Thoracic aorta (tissue), 2 donors: ENCODE measurements at places on chromosomes 13 and 19. TPM values are rescaled to one million over a fixed set of nuclear protein-coding genes. Genes with fewer than 3 reads are reported as not detected.

The FUT1 gene
- total RNA-seq, result 0.99 TPM

The FTL gene
- total RNA-seq, result 7,108 TPM

DNA sequence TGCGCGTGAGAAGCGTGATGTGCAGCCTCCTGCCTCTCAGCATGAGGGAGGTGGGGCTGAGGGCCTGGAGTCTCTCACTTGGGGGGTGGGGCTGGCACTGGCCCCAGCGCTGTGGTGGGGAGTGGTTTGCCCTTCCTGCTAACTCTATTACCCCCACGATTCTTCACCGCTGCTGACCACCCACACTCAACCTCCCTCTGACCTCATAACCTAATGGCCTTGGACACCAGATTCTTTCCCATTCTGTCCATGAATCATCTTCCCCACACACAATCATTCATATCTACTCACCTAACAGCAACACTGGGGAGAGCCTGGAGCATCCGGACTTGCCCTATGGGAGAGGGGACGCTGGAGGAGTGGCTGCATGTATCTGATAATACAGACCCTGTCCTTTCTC, 8.7 kb downstream of the CD177 start:
- no peak overlapping the region for H3K27ac ChIP-seq
- H3K4me3 ChIP-seq, result no peak overlapping the region
- no peak for DNase-seq
- H3K27me3 ChIP-seq, result no peaks in the 10 kb centered on the region
- no peaks in the 10 kb centered on the region for H3K4me1 ChIP-seq

- no peak overlapping the region for H3K27ac ChIP-seq
- H3K36me3 ChIP-seq, result no peaks in the 10 kb centered on the region
- DNase-seq, result no peak
- H3K4me3 ChIP-seq, result no peak overlapping the region
- no peaks in the 10 kb centered on the region for H3K4me1 ChIP-seq
- no peaks in the 10 kb centered on the region for H3K27me3 ChIP-seq
These were observed 46.7 kb downstream of the NOTCH3 start for GRCh38 chr19:15154002-15154612.

DNA sequence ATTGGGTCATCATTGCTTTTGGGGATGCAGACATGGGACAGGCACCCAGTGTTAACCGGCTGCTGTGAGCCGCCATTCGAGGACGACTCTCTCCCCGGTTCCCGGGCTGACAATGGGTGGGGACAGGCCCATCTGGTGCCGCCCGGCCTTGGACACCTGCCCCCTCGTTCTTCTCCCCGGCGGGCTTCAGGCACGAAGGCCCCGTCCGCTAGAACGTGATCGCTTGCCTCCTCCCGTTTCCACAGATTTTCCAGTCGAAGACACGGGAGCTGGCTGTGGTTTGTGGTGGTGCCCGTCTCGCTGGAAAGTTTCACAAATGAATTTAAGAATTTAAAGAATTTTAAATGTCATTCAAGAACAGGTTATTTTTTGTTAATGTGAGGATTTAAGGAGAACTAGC, 2.0 kb downstream of the PALM start:
- no peaks in the 10 kb centered on the region for H3K27me3 ChIP-seq
- no peaks in the 10 kb centered on the region for H3K4me1 ChIP-seq
- H3K4me3 ChIP-seq, result no peak overlapping the region
- no peak for DNase-seq

DNA sequence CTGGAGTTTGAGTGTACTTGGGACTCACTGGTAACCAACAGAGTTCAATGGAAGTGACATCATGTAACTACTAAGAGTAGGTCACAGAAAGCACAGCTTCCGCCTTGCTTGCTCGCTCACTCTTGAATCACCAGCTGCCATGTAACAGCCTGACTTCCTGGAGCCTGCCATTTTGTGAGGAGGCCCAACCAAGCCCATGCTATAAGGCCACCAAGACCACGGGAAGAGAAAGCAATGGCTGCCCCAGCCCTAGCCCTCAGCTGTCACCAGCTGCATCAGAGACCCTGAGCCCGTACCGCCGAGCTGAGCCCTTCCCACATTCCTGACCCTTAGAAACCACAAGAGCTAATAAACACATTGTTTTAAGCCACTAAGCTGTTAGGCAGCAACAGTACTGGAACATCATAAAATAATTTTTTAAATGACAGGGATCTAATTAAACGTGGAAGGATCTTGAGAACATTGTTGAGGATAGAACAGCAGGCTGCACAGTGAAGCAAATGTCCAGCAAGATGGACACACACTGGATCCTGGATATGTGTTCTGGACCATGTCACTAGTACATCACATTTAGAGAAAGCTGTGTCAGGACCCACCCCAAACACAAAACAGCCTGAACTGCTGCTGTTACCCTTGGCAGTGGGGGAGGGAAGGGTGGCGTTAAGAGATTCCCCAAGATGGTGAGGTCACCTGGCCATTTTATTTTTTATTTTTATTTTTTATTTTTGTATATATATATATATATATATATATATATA, 21.7 kb upstream of the LDLR start:
- no peak overlapping the region for H3K4me3 ChIP-seq
- H3K4me1 ChIP-seq, result no peaks in the 10 kb centered on the region
- H3K27ac ChIP-seq, result no peak overlapping the region
- no peaks in the 10 kb centered on the region for H3K27me3 ChIP-seq
- no peak for DNase-seq

The PALM3 gene
- total RNA-seq, result not detected

- H3K36me3 ChIP-seq, result no peaks in the 10 kb centered on the region
- no peaks in the 10 kb centered on the region for H3K4me1 ChIP-seq
- no peaks in the 10 kb centered on the region for H3K27me3 ChIP-seq
- H3K27ac ChIP-seq, result no peak overlapping the region
- no peak overlapping the region for H3K4me3 ChIP-seq
These were observed 642.3 kb upstream of the SLITRK1 start for GRCh38 chr13:84524586-84524985.

GRCh38 chr13:91405240-91405639, 6.8 kb downstream of the GPC5 start:
- H3K4me3 ChIP-seq, result no peak overlapping the region
- no peak overlapping the region for H3K27ac ChIP-seq
- H3K27me3 ChIP-seq, result no peaks in the 10 kb centered on the region

DNA sequence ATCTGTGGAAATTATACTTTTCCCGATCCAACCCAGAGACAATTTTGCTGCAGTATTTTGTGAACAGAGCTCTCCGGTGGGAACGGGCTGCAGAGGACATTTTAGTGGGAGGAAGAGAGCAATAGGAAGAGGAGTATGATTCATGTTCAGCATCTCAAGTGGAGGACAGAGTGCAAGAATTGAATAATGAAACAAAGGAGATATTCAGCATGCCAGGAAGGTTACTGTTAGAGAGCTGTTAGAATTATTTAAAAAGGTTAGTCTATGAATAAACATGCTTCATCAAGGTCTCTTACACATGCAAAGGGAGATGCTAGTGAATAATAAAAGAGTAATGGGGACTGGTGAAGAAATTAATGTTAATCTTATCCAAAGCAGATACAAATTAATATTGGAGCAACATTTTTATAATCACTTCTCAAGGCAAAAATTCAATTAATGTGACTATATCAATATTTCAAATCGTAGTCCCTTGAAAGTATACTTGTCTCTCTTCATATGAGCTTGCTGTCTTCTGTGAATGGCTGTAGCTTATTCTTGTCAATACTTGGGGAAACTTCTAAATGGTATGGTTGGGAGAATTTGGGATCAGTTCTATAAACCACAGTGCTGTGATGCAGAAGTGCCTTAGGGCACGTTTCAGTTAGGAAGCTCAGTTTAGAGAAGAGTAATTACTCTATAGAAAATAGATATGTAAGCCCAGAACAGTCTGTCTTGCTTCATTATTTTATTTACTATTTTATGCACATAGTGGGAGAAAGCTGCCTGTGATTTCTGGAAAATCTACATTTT, 1165.8 kb downstream of the OLFM4 start:
- no peaks in the 10 kb centered on the region for H3K4me1 ChIP-seq
- H3K4me3 ChIP-seq, result no peak overlapping the region
- no peak overlapping the region for H3K27ac ChIP-seq
- no peaks in the 10 kb centered on the region for H3K36me3 ChIP-seq

The MRPL4 gene
- 28.4 TPM for total RNA-seq

GRCh38 chr19:18351544-18351943, 11.1 kb downstream of the PGPEP1 start:
- peaks cover 8% of the 10 kb centered on the region for H3K4me1 ChIP-seq
- no peak for DNase-seq
- H3K27ac ChIP-seq, result no peak overlapping the region

GRCh38 chr13:54029226-54029625, 1000.6 kb downstream of the OLFM4 start:
- no peaks in the 10 kb centered on the region for H3K4me1 ChIP-seq
- no peak overlapping the region for H3K4me3 ChIP-seq
- DNase-seq, result no peak
- H3K36me3 ChIP-seq, result no peaks in the 10 kb centered on the region
